ENCODE measurements at places on chromosomes 2 and 18.

DNA sequence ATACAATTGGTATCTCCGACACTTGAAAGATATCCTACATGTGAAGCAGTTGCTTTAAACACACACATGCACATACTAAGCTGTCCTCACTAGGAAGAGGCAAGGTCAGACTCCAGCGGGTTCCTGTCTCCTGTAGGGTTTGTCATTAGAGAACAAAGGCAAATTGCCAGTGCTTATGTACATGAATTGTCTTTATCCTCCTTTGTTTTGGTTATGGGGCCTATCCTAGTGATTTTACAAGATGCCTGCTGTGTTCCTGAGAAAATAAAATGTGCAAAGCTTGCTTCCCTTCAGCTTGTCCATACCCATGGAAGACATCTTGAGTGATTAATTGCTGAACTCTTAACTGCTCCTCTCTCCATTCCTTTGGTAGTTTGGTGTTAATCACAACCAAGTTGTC lies 86.7 kb upstream of the SLC39A10 start:
- DNase-seq: no peak

DNA sequence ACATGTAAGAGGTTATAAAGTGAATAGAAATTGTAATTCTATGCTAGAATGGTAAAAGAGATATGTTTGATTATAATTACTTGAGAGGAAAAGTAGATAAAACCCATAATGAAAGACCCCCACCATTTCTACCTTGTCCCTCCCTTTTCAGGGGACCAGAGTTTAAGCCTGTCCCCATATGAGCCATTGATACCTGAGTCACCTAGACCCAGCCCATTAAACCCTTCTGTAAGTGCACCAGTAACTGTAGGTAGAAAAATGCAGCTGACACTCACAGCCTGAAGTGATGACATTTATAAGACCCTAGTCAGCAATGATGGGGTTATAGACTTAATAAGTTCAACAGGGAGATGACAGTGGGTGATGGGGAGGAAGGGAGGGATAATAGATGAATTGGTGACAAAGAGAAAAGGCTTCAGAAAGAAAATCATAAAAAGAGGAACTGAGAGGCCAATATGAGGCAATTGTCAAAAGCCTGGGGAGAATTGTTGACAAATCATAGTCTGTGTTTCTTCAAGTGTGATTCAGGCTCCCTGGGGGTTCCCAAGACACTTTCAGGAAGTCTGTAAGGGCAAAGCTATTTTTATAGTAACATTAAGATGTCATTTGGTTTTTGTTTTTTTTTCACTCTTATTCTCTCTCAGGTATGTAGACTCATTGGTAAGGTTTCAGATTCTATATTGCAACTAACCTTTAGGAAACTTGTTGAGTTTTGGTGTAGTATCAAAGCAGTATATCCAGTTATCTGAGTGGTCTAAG lies 544.2 kb downstream of the SATB2 start:
- DNase-seq: no peak

GRCh38 chr18:34083910-34084535 lies 140.7 kb downstream of the NOL4 start:
- DNase-seq: no peak

DNA sequence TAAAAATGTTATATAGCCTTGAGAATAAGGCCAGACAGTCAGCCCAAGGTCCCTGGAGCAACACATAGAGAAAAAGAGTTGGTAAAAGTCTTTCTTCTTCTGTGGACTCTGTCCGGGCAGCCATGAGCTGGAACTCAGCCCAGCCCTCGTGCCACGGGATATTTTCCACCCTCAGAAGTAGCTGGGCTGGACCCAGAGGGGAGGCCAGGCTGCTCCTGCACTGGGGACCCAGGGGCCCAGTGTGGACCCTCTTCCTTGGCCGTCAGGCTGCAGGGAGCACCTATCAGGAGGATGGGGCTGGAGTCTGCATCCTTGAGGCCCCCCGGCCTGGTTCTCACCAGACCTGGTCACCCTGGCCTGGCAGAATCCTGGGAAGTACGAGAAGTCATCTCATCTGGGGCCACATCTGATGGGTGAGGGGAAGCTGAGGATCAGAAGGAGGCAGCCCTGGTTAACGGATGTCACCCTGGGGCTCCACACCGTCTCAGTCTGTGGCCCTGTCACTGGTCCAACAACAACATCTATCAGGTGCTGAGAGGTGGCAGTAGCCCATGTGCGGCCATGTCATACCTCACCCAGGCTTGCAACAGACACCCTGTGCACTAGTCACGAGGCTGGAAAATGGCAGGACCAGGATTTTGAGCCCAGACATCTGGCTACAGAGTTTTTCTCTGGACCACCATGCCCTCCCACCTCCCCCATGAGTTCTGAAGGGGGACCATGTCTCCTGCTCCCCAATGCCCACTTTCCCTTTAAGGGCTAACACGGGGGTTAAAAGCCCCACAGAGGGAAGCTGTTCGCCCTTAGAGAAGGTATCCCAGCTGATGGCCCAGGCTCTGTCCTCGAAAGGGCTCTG lies 33.0 kb downstream of the SDC1 start:
- DNase-seq: no peak

- DNase-seq: no peak
Observed at GRCh38 chr2:235218486-235218907, 266.7 kb downstream of the SH3BP4 start.

- DNase-seq: no peak
Observed at GRCh38 chr18:70293166-70293565, 4.3 kb downstream of the SOCS6 start.

DNA sequence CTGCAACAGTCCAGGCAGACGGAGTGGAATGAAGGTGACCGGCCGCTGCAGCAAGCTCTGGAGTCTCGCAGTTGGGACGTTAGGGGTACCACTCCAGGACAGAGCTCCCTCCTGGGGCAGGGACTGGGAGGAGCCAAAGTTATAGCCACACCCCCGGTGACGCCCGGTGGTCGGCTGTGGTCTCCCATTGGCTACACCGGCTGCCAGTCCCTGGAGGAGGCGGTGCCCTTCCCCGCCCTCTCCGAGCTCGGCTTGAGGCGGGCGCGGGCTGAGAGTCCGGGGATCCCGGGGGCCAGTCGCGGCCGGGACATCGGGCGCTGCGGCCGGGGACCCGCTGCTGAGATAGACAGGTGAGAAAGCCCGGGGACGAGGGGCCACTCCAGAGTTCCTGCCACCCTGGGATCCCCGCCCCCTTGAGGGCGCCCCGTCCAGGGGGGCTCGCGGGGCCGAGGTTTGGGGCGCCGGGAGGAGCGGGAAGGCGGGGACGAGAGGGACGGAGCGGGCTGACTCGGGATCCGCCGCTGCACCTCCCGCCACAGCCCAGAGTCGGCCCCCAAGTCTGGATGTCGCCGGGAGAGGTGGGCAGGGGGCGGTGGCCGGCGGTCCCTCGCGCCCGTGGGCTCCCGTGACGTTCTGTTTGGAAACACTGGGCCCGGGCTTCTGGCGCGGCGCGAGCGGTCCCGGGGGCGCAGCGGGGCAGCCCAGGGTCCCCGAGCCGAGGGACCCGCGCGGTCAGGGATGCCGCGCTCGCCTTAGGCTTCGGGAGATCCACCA lies at the start of gene PLEKHH2:
Gene PLEKHH2 (plus strand): TSS at position 231 of the 774 bp plus-strand sequence. CDS start 7,414 bp downstream, outside the sequence.
- DNase-seq: peak; percentile 79

DNA sequence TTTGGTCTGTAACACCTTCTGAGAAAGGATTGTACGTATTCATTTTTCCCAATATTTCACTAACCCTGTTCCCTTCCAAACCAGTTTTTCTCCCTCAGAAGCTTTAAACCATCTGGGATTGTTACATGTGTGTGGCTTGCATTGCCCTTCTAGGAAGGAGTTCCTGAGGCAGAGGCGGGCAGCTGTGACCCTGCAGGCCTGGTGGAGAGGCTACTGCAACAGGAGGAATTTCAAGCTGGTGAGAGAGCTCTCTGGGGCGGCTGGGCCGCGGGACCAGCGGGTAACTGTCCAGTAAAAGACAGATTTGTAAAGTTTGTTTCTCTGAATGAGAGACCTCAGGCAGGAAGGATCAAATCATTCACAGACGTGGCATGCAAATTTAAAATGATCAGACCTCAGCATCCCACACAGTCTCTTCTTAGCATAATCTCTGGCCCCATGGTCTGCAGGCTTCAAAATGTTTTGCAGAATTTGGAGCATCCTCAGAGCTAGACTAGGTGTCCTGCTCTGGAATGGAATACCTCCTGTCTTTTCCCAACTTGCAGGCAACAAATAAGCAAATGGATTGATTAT lies 40.2 kb upstream of the GPR17 start:
- no peak for DNase-seq

DNA sequence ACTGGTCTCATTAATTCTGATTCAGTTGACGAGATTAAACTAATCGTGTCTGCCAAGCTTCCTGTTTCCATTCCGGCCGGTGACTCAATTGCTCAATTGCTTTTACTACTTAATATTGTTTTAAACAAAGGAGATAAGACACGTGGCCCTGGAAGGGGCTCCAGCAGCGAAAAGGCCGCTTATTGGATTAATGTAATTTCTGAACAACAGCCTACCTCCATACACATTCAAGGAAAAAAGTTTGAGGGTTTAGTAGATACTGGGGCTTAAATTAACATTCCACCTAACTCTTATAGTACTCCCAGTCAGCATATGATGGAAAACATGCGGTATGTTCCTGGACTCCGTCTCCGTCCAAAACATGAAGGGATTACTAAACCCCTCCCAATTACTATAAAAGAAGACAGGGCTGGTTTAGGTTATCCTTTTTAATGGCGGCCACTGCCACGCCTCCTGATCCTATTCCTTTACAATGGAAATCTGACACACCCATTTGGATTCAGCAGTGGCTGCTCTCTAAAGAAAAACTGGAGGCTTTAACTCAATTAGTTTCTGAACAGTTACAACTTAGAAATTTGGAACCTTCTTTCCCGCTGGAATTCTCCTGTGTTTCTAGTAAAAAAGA lies 27.1 kb downstream of the VPS54 start:
- no peak for DNase-seq

- no peak for DNase-seq
Observed at GRCh38 chr2:47631792-47632398, 151.1 kb upstream of the MSH6 start.

GRCh38 chr2:86251840-86252266 lies 52.6 kb downstream of the MRPL35 start:
- no peak for DNase-seq

GRCh38 chr18:56984731-56985130 lies 162.2 kb upstream of the BOD1L2 start:
- no peak for DNase-seq

DNA sequence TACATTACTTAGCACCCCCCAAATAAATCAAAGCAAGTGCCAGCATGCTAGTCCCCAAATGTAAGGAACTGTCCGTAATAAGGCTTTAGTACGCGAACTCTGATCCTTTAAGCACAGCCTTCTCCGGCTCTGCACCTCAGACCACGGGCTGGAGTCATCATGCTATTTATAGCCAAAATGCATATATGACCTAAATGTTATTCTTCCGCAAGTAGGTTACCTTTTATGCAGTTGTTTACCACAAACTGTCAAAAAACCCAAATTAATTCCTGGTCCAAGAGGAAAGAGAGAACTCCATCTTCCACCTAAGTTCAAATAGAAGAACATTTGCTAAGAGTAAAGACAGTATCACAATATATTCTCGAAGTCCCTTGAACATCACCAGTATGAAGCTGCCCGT lies 42.7 kb downstream of the ZNF516 start:
- no peak for DNase-seq

DNA sequence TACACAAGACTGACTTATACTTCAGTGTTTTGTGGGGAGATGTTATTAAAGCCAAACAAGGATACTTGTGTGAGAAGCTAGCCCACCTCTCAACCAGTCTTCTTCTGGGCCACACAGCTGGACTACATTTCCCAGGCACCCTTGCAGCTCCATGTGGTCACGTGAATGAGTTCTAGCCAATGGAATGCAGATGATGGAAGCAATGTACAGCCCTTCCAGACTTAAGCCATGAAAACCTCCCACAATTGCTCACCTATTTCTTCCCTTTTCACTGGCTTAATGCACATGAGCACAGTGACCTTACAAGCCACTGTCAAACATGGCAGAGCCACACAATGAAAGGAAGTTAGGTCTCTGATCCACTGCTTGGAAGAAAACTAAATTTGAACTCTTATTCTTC lies 20.4 kb upstream of the FEZ2 start:
- no peak for DNase-seq

DNA sequence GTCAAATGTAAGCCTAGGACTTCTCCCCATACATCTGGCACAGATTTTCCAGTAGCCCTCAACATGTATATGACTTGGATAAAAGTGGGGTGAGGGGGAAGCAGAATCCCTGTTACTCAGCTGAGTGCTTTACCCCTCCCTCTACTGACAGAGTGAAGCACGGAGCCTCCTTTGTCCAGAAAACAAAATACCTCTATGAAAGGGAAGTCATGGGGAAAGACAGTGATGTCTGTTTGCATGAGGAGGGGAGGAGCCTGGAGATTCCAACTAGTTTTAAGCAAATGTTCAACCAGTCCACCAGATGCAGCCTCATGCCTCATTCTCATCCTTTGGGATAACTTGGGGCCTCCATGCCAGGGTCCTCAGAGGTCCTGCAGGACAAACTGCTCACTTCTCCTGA lies 203.9 kb downstream of the SMAD2 start:
- DNase-seq: no peak

- no peak for DNase-seq
Observed at GRCh38 chr2:26970928-26971627, 641 bp downstream of the MAPRE3 start.

- DNase-seq: no peak
Observed at GRCh38 chr2:214899751-214900150, 90.3 kb upstream of the BARD1 start.

- DNase-seq: no peak
Observed at GRCh38 chr18:61528961-61529360, 195.7 kb downstream of the CDH20 start.

DNA sequence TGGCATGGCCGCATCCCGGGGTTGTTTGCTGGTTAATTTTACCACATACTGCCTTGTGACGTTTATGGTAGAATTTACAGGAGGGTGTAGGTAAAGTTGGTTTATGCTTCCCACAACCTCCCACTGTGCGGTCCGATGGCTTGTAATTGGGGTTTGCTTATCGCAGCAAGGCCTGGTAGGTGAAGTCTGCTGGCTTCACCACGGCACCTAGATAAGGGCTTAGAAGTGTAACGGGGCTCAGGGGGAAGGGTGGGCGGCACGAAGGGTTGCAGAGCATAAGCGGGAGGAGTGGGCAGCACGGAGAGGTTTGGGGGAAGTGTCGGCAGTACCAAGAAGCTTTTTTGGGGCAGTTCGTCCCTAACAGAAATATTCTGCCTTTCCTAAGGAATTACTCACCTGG lies 39.0 kb upstream of the TMEM131 start:
- no peak for DNase-seq
